ENCODE measurements at places on chromosomes 5 and 9.

DNA sequence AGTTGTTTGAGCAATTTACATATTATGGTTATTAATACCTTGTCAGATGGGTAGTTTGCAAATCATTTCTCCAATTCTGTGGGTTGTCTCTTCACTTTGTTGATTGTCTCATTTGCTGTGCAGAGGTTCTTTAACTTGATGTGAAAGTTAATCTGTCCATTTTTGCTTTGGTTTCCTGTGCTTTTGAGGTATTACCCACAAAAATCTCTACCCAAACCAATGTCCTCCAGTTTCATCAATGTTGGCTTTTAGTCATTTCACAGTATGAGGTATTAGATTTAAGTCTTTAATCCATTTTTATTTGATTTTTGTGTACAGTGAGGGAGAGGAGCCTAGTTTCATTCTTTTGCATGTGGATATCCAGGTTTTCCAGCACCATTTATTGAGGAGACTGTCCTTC lies 82.4 kb downstream of the MRPS30 start:
- DNase-seq: no peak

- no peak for DNase-seq
Observed at GRCh38 chr5:17256839-17257238, 39.4 kb downstream of the BASP1 start.

DNA sequence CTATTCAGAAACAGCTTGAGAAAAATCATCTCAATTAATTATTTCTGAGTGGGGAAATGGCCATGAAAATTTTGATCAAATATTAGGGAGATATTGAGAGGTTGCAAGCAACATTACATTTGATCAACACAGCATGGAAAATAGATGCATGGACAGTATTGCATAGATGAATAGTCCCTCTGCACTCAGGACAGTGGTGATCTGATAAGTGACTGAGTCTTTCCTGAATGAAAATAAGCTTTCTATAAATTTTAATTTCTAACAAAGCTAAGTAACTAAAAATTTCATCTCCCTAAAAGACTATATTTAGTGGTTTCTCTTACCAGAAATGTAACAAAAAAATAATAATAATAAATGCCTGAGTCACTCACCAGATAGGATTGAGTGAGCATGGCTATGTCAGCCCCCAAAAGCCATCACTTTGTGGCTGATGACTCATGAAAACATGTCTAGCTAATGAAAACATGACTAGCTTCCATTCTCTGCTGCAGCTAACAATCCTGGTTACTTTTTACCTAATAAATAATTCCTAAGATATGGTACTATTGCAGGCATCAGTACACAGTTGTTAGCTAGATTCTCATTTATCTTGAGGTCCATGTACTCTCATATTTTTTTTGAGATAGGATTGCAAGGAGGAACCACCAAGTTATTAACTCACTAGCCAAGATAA lies 1294.8 kb upstream of the ACO1 start:
- DNase-seq: no peak

GRCh38 chr9:69028754-69029153 lies 6.8 kb upstream of the FXN start:
- DNase-seq: no peak

DNA sequence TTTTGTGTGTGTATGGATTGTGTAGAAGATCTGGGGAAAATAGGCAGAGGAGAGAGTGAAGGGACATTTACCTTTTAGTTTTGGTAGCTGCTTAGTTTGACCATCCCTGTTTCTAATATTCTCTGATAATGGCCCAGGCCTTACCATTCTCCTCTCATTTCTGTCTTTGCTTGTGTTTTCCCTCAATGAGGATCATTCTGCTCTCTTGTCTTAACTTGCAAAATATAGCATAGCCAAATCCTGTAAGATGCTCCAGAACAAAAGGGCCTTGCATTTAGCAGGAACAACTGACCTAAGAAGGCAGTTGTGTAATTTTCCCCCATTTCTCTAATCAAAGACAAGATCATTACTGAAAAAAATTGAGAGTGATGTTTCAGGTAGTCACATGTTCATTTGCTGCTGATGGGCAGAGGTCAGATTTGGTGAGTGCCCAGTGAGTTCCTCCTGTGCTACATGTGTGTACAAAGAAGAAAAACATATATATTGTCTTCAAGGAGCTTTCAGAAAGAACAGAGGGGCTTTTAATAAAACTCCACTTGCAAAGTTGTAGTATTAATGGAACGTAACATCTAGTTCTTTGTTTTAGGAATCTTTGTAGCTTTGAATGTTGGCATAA lies 139.5 kb downstream of the KDM4C start:
- no peak for DNase-seq

DNA sequence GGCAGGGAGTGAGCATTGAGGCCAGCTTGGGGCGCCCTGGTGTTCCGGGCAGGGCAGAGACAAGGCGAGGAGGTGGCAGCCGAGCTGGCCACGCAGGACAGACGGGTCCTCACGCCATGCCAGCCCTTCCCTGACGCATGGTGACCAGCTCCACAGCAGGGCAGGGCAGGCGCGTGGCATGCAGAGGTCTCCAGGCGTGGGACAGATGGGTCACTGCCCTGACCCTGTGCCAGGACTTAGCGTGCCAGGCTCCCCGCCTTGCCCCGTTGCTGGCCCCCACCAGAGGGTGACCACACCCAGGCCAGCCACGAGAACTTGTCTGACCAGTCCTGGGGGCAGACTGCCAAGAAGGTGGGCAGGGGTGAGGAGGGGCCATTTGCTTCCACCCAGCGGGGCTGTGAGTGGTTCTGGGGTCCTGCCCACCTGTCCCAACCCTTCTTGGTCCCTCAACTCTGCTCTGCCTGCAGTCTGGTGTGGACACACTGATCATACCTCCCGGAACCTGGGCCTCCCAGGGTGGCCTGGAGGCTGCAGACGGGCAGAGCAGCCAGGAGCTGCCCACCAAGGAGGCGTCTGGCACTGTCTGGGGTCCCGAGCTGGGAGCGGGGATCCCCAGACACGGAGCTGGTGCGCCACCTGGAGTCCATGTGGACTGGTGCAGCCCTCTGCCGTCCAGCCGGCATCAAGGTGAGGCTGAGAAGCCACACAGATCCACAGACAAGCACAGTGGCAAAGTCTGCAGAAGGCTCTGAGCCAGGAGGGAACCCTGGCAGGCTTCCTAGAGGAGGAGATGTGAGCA lies at the start of gene RNF224:
Gene RNF224, plus strand, starts transcription at position 449 of the 799 bp plus-strand sequence. CDS start 834 bp downstream, outside the sequence.
- DNase-seq: peak; percentile 77

DNA sequence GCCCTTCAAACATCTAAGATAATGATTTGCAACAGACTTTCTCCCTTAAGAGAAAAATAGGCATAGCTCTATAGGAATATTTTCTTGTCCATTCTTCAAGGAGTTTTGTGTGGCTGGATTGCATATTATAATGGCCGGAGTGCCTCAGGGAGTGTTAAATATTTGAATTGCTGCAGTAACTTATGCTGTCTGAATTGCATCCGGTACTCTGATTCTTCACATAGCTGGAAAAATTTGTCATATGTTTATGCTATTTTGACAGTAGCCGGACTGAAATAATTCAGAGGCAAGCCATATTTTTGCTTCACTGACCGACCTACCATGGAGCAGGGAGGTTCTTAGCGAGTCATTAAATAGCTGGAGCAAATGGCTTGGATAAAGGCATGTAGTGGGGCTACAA lies 621.0 kb downstream of the ACTL7B start:
- no peak for DNase-seq

GRCh38 chr9:77588271-77588937 lies 59.7 kb downstream of the GNA14 start:
- DNase-seq: no peak

GRCh38 chr5:132209131-132209530 lies 18.5 kb downstream of the P4HA2 start:
- no peak for DNase-seq

- DNase-seq: no peak
Observed at GRCh38 chr9:92463984-92464383, 18.3 kb downstream of the ASPN start.

GRCh38 chr5:10532421-10532820 lies 31.4 kb upstream of the ANKRD33B start:
- DNase-seq: no peak

- no peak for DNase-seq
Observed at GRCh38 chr5:178690208-178690607, 40.3 kb downstream of the ZNF354A start.

DNA sequence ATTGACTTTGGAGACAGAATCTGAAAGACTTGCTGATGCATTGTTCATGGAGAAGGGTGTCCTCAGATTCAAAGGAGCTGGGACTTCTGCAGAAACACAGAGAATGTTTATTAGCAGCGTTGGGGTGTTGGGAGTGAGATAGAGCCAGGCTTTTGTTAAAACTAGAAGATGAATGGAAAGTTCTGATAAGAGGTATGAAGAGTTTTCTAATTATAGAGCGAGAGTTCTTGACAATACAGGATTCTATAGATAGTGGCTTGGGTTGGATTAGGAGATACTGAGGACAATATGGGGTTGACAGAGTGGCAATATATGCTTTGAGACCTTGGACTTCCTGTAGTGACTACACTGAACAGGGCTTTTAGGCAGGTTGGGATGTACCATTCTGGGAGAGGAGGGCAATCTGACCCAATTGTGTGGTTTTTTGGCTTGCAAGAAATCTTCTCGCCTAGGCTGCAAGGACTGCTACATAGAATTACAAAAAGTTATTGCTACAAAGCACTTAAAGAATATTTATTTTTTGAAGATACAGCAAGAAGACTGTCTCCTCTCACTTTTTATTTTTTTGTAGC lies 83.1 kb downstream of the FER start:
- no peak for DNase-seq

GRCh38 chr5:35430381-35431162 lies 187.1 kb upstream of the SPEF2 start:
- no peak for DNase-seq

- no peak for DNase-seq
Observed at GRCh38 chr9:16205455-16205854, 652.6 kb downstream of the CCDC171 start.

DNA sequence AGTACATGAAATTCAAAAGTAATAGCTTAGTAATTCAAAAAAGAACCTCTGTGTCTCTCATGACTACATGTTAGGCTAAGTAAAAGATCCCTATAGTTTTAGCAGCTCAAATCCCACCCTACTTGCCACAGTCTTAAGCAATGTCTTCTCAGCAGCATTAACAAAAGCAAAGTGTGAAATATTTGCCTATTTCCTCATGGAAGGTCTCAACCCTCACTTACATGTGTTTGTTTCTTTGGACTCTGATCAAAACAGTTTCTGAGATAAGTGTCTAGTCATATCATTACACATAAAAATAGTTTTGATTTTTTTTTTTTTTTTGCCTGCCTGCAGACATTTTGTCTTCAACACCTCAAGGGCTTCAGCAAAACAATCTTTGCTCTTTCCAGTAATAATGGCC lies 310.5 kb downstream of the CETN3 start:
- DNase-seq: no peak

DNA sequence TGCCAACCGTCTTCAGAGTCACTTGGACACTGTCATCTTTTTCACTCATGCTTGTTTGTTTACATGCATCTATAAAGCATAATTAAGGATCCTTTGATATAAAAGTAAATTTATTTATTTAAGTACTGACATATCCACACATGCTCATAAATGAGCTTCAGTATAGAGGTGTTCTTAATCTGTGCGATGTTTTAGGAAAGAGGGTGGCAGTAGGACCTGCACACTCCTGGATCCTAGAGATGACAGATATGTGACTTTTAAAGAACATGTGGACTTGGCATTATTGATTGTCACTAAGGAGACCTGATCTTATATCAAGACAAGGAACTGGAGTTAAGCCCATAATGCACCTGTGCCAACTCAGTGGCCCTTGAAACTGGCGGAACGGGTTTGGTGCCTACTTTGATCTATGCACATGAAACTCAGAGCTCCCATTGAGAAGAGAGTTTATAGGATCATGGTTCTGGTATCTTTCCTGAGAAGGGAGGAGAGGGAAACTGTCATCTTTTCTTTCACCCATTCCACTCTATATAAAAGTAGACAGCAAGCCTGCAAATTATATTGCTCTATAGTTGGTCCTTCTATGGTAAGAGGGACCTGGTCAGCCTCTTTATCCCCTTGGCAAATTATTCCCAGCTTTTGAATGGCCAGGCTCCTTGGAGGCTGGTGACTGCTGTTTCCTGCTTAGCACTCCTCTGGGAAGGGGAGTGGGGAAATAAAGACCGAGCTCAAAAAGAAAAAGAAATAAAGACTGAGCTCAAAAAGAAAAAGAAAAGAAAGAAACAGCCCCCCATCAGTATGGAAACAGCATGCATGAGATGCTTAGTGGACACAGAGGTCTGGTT lies 57.8 kb upstream of the LIFR start:
- no peak for DNase-seq

DNA sequence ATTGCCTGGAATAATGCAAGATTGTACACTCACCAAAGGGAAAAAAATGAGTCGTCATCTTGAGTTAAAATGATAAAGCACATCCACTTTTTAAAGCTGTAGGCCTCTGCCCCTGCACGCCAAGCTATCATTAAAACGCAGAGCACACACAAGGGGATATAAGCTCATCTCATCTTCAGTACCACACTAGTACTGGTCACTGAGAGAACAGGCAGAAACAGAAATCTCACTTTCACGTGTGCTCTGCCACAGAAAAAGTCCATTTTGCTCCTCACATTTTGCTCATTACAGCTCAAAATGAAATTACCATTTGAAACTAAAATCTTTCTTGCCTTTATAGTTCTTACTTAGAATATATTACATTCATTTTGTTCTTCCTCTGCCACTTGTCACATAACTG lies 99.2 kb upstream of the SLC30A5 start:
- DNase-seq: no peak

- no peak for DNase-seq
Observed at GRCh38 chr5:112793201-112793600, 55.5 kb downstream of the APC start.

GRCh38 chr9:97237951-97238889 lies 69.2 kb upstream of the CCDC180 start:
- peak; percentile 64 for DNase-seq

- DNase-seq: no peak
Observed at GRCh38 chr5:18764161-18764560, 1129.9 kb downstream of the TAF11L14 start.

- DNase-seq: no peak
Observed at GRCh38 chr9:33184963-33185362, 17.8 kb upstream of the B4GALT1 start.

DNA sequence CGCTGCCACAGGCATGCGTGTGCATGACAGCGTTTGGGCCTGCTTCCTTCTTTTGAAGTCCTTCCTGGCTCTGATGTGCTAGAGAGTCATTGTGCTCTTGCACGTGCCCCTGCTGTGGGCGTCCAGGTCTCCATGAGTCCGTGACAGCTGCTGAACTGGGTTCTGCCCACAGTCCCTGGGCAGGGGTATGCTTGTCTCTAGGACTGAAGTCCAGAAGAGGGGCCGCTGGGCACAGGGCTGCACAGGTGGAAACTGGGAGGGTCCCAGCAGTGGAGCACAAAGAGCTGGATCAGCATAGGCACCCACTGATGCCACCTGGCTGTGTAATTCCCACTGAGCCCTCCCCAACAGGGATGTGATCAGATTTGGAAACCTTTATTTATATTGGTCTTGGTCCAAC lies 169.4 kb downstream of the IRX2 start:
- DNase-seq: no peak

GRCh38 chr5:148416921-148417320 lies 33.2 kb downstream of the FBXO38 start:
- DNase-seq: no peak

GRCh38 chr9:82893549-82893948 lies 169.4 kb downstream of the RASEF start:
- DNase-seq: no peak
